Fibroblast of the conjunctiva (primary cell): ENCODE measurements at places on chromosomes 11 and 22.

DNA sequence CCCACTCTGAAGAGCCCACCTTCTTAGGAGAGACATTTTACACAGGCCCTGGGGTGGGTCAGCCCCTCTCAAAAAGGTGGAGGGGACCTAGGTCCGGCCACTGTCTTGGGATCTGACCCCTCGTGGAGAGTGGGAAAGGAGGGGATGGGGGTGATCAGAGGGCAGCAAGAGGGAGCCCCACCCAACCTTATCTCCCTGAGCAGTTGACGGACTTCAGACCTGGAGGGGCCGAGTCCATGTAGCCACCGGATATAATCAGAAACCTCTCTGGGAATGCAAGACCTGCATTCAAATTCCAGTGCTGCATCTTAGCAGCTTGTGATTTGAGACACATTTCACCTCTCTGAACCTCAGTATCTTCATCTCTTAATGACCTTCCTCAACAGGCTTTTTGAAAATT, 44.0 kb downstream of the TP53I11 start:
- DNase-seq, result no peak

DNA sequence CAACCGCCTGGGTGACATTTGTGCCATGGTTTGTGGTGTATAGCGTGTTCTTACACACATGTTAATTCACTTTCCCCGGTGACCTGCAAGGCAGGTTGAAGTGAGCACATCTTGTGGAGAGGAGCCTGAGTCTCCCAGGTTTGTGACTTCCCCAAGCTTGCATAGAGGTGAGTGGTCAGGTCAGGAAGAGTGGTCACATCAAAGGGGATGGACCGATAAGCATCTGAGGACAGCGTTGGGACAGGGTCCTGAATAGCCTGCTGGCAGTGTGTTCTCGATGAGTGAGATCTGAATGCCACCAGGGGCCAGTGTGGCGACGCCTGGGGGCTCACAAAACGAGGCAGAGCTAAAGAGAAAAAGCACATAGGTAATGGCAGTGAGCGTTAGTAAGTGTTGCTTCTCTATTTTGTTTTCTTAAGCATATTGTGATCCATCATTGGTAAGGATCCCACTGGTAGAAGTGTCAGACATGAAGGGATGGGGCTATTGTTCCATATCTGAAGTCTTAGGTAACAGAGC, 154.6 kb downstream of the GRIK4 start:
- no peak for DNase-seq

- DNase-seq, result no peak
Observed at GRCh38 chr11:129418039-129418438, 42.4 kb downstream of the BARX2 start.

- no peak for DNase-seq
Observed at GRCh38 chr11:114031246-114031966, 28.1 kb upstream of the ZBTB16 start.

DNA sequence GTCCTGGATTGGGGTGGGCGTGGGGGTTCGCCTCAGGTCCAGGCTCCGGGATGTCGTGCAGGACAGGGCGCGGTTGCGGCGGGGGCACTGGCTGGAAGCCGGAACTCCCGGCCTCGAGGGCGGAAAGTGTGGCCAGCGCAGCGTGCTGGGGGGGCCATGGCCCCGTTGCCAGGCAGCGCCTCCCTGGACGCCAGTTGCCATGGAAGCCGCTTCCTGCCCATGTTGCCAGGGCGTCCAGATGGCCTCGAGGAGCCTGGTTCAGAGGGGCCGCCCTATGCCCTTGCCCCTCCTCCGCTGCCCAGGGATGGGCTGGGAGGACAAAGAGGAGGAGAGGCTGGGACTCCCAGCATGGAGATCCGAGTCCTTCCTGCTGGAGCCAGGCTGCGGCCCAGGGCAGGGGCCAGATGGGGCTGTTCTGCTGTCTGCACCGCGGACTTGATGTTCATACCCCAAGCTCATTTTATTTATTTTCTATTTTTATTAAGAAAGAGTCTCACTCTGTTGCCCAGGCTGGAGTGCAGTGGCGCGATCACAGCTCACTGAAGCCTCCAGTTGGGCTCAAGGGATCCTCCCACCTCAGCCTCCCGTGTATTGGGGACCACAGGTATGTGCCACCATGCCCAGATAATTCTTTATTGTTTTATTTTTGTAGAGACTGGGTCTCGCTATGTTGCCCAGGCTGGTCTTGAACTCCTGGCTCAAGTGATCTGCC, 4.6 kb upstream of the CCDC188 start:
- peak; percentile 54 for DNase-seq

- DNase-seq, result no peak
Observed at GRCh38 chr11:11747570-11747969, 94.2 kb upstream of the USP47 start.

- DNase-seq, result no peak
Observed at GRCh38 chr22:41458161-41458728, 10.2 kb downstream of the PHF5A start.

GRCh38 chr11:14588681-14589080, 54.9 kb upstream of the PDE3B start:
- DNase-seq, result no peak

DNA sequence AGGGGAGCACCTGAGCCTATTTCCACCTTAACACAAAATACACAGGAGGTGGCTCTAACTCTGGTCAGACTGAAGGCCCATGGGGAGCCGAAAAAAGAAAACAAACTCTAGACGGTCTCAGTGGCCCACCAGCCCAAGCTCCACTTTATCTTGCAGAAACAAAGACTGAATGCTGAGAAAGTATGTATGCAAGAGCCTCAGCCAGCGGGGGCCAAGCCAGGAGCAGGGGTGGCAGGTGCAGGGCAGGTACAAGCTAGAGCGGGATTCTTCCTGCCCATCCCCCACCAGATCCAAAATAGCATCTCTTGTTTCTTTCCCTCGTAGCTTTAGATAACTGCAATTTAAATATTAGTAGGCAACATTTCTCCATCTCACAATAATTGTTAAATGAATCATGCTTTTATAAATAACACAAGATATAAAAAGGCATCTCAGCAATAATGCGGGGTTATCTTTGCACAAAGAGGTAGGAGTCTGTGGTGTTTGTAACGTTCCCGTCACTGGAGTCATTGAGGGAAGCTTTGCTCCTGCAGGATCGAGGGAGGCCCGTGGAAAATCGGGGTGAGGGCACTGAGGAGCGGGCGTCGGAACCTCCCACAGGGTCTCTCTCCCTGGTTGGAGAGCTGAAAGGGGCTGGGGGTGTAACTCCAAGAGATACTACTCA, 418.0 kb downstream of the SHANK2 start:
- DNase-seq, result no peak

- no peak for DNase-seq
Observed at GRCh38 chr11:44638032-44638431, 72.6 kb downstream of the CD82 start.

GRCh38 chr11:55658608-55659007, 3.4 kb upstream of the OR4C6 start:
- no peak for DNase-seq

GRCh38 chr11:82404981-82405380, 328.7 kb downstream of the FAM181B start:
- DNase-seq, result no peak

DNA sequence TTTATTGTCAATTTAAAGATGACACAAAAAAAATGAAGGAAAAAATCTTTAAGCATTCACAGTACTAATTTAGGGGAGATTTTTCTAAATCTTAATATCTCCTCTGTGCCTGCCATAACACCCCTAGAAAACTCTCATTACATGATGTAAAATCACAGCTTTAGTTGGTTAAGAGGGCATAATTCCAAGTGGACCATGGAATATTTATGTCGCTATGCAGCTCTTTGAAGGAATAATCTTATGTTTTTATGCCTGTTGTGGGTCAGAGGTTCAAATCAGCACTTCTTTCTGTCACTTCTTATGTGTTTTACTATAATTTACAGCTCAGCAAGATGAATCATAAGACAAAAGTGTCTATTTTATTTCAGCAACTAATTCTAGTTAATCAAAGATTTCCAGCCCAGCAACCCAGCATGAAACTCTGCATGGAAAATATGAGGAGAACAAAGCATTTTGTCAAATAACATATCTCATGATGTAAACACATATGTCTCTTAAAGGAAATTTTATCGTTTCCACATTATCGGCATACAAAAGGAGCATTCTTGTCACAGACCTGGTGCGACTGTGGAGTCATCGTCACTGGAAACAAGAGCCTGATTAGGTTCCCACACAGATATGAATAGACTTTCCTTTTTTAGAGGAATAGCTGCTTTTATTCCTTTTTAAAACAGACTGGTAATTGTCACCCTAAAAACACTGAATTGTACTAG, 274.8 kb downstream of the SOX6 start:
- no peak for DNase-seq

DNA sequence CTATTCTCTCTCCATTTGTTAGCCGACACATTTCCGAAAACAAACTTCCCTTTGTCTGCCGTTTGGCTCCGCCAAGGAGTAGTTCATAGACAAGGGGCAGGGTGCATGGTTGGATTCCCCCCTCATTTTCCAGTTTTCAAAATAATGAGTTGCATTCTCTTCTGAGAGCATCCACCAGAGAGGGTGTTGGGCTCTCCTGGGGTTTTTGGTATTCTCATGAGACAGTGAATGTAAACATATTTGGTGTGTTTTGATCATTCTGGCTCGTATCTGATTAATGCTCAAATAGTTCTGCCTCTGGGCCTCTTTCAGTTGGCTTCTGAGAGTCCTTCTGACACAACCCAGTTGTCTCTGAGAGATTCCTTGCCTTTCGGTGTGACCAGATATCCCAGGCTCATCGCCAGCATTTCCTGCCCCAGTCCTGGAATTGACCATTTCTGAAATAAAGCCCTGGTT, 21.7 kb downstream of the GRAMD4 start:
- no peak for DNase-seq

DNA sequence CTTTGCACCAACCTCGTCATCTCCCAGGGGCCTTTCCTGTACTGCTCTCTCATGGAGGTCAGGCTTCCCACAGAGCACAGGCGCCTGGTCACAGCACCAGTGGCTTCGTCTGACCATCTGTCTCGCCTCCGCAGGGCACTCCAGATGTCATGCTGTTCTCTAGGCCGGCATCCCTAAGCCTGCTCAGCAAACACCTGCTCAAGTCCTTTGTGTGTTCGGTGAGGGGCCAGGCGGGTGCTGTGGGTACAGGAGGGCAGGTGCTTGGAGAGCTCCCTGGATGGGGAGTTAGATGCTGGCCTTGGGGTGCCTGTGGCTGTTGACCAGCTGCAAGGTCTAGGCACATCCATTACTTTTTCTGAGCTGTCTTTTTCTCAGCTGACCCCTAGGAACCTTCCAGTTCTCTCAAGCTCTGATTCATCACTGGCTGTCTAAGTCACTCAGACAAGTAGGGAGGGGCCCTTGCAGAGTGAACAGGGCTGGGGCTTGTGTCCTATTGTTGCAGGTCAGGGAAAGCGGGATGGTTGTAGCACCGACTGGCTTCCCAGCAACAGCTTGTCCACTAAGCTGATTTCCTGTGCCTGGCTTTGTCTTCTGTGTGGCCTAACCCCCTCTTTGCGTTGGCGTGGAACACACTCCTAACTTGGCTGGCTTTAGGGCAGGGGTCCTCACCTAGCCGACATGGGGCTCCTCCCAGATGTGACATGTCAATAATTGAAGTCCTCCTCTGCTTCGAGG, 9.2 kb downstream of the CLDN5 start:
- DNase-seq, result no peak

- DNase-seq, result no peak
Observed at GRCh38 chr11:65424205-65425104, 1.9 kb downstream of the NEAT1 start.

- DNase-seq, result no peak
Observed at GRCh38 chr22:19687561-19688300, 26.6 kb upstream of the SEPTIN5 start.

GRCh38 chr22:35681454-35682052, 33.3 kb downstream of the APOL6 start:
- no peak for DNase-seq

DNA sequence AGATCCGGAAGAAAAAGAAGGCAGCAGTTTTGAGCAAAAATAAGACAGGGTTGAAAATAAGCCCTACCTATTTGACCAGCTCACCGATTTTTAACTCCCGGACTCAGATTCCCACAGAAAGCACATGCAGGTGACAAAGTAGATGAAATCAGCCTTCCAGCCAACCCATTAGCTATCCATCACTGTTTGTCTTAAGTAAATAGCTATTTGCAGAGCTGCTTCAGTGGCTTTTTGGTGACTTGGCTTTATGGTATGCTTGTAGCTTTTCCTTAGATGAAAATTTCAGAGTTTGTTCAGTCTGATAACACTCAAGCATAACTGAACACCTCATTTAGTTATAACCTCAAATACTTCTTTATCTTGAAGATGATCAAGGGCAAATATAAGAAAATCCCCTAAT, 192.6 kb downstream of the HIPK3 start:
- no peak for DNase-seq

DNA sequence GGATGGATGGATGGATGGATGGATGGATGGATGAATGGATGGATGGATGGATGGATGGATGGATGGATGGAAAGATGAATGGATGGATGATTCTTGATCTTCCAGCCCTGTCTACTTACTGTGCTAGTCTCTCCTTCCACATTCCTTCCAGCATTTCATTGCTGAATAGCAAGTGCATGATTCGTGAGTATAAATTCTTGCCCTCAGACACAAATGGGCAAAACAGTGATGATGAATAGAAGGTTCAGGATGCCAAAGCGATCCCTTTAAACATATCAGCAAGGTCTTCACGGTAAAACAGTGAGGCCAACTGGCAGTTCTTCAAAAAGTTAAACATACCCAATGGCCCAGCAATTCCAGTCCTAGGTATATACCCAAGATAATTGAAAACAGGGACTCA, 400.2 kb downstream of the MN1 start:
- DNase-seq, result no peak

GRCh38 chr22:50151571-50152537, 18.7 kb upstream of the PANX2 start:
- DNase-seq, result no peak

- DNase-seq, result no peak
Observed at GRCh38 chr11:27857588-27857987, 157.3 kb upstream of the BDNF start.

GRCh38 chr22:20671409-20672081, 102.4 kb upstream of the SERPIND1 start:
- DNase-seq, result no peak

DNA sequence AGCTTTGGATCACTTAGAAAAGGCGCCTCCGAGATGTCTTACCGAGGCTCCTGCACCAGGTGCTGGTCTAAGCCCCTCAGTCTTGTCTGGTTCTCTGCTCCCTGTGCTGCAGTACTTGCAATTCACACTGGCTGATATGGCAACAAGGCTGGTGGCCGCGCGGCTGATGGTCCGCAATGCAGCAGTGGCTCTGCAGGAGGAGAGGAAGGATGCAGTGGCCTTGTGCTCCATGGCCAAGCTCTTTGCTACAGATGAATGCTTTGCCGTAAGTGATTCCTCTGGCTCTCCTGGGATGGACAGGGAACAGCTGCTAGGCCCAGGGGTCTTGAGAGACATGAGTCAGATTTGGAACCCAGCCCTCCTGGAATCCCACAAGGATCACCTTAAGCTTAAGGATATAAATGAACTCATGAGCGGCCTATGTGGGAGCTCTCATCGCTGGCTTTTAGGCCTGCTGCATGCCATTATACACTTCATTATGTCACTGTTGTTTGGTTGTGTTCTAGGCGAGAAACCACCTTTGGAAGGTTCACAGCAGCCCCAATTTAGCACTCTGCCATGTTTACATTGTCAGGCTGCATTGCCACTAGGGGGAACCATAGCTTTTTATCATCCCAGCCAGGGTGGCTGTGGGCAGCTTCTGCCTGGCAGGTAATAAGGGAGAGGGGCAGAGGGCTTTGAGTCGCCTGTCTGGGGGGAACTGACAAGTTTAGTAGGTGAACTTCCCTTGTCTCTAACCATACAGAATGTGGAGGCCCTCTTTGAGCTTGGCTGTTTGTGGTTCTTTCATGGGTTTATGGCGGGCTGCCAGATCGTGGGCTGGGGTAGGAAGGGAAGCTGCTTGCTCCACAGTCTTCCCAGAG, 8.5 kb downstream of the ACAD8 start:
- no peak for DNase-seq
